ENCODE measurements at places on chromosomes 12 and 14.

DNA sequence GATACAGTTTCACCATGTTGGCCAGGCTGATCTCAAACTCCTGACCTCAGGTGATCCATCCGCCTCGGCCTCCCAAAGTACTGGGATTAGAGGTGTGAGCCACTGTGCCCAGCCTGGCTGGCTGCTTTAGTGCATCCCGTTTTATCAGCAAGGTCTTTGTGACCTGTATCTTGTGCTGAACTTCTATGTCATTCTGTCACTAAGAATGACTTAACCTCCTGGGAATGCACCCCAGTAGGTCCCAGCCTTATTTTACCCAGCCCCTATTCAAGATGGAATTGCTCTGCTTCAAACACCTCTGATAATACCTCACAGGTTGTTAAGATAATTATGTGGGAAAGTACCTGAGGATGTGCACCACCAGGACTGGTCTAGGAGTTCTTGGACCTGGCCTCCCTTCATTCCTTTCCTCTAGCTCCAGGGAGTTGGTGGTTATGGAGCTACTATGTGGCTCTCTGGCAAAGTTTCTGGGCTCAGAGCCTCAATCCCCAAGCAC is 26.1 kb upstream of the JPH4 start:
- DNase-seq = no peak

- DNase-seq = no peak
Observed at GRCh38 chr12:110531741-110532333, 29.7 kb downstream of the RAD9B start.

DNA sequence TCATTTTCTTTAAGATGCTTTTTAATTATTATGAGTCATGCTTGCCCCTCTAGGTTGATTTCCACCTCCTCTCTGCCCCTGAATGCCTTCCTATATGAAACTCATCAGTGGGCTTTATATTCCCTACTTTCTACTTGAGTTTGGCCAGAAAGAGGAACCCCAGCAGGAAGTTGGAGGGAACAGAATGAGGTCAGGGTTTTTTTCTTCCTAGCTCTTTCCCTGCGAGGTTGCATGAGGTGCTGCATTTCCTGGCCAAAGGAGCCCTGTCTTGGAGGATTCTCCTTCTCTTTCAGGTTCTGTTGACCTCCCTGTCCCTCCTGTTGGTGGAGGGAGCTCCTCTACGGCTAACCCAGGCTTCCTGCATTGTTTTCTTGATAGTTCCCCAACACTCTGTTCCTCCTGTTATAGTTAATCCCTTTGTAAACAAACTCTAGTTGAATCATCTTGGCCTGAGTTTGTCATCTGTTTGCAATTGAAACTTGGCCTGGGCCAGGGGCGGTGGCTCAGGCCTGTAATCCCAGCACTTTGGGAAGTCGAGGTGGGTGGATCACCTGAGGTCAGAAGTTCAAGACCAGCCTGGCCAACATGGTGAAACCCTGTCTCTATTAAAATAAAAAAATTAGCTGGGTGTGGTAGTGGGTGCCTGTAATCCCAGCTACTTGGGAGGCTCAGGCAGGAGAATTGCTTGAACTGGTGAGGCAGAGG is 15.3 kb upstream of the SPIC start:
- no peak for DNase-seq

GRCh38 chr12:8513256-8513655 is at the start of gene CLEC4D:
TSS of gene CLEC4D (plus strand) at chr12:8513503. CDS start at chr12:8513733, 230 bp downstream.
- DNase-seq = no peak

DNA sequence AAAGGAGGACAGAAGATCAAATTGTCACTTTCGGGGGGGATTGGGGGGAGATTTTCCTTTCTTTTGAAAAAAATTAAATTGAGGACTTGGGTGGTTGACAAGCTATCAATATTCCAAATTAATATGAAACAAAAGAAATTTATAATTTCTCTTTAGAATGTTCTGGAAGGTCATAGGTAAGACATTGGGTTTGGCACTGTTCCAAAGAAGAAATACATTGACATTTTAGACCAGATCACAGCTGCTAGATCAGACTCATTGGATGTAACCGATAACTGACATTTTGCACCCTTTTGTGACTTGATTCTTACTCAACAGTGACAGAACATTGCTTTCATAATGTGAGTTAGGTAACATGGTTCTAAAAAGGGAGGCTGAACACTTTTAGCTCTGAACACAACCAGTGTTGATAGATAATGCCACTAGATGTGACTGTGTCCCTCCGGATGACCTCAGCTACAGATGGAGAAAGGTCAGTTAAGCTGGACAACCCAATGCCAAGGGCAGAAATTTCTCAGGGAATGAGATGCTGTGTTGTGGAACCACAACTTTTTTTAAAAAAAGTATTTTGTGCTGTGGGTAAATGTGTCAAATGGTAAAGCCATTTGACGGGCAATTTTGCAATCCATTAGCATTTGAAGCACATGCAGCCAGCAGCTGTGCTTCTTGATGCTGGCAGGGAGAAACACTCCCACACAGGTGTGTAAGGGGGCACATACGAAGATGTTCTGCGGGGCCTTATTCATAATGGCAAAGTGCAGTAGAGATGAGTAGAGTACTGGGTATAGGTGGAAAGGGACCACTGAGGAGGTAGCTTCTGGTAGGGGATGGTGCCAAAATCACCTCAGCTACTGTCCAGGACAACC is 62.9 kb downstream of the RFX4 start:
- DNase-seq = no peak

- no peak for DNase-seq
Observed at GRCh38 chr14:49408187-49408933, 177.8 kb downstream of the RPS29 start.

GRCh38 chr14:104724981-104725771 is 1.1 kb downstream of the ADSS1 start:
- DNase-seq = no peak

DNA sequence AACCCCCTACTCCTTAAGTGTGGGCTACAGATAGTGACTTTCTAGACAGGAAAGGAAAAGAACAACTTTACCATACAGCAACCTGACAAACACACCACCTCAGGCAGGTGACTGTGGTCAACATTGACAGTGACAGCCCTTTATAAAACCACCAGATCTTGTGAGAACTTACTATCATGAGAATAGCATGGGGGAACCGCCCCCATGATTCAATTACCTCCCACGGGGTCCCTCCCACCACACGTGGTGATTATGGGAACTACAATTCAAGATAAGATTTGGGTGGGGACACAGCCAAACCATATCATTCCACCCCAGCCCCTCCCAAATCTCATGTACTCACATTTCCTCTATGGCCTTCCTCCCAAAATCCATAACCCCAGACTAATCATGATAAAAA is 16.3 kb downstream of the OR10P1 start:
- DNase-seq = no peak

GRCh38 chr12:6777386-6777785 is 5.1 kb downstream of the LAG3 start:
- DNase-seq = no peak

- no peak for DNase-seq
Observed at GRCh38 chr12:58007875-58008274, 66.5 kb downstream of the ATP23 start.

- DNase-seq = no peak
Observed at GRCh38 chr12:121224591-121224990, 14.7 kb downstream of the P2RX4 start.

DNA sequence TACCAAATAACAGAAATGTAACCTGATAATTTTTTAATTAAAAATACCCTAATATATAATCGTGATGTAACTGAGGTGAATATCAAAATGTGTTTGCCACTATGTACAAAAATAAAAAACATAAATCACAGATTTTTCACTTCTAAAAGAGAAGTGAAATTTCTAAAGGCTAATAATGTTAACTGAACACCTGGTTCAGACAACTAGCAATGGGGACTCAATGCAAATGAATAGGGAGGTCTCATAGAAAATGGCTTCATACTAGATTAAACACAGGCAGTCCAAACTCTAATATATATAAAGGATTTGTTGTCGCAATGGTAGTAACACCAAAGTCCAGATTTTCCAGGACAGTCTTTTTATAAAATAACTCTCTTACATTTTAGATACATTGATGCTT is 365.4 kb upstream of the ATP2B1 start:
- DNase-seq = no peak

GRCh38 chr12:18427520-18427919 is 166.2 kb downstream of the PIK3C2G start:
- no peak for DNase-seq

DNA sequence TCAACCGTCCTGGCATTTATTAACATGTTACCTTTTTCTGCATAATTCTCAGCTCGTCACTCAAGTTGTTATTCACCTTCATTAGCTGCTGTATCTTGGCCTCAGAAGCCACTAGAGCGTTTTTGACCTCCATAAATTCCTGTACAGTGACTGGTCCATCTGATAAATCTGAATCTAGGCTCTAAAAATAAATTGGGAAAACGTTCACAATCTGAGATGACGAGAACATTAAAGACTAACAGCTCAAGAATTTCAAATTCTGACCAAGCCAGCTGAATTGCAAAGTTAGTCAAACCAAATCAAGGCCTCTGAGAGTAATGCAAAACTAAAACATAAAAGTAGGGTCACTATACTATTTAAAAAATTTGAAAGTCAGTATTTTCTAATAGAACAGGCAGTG is 45.0 kb downstream of the GIT2 start:
- no peak for DNase-seq

DNA sequence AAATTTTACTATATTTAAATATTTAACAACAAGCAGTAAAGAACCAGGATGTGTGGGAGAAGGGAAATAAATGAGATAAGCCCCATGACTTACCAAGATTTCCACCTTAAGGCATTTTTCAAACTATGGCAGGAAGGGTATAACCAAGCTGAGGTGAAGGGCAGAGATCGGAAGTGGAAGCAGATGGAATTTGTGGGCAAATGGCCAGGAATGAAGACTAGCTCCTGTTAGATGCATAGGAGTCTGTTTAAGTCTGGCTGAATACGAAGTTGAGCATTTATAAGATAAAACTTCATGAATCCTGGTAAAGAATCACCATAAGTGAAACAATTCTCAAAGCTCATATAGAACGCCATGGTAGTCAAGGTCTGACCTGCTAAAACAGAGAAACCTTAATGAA is 163.5 kb downstream of the DIO2 start:
- DNase-seq = no peak

- no peak for DNase-seq
Observed at GRCh38 chr12:108693751-108694150, 37.6 kb downstream of the CORO1C start.

DNA sequence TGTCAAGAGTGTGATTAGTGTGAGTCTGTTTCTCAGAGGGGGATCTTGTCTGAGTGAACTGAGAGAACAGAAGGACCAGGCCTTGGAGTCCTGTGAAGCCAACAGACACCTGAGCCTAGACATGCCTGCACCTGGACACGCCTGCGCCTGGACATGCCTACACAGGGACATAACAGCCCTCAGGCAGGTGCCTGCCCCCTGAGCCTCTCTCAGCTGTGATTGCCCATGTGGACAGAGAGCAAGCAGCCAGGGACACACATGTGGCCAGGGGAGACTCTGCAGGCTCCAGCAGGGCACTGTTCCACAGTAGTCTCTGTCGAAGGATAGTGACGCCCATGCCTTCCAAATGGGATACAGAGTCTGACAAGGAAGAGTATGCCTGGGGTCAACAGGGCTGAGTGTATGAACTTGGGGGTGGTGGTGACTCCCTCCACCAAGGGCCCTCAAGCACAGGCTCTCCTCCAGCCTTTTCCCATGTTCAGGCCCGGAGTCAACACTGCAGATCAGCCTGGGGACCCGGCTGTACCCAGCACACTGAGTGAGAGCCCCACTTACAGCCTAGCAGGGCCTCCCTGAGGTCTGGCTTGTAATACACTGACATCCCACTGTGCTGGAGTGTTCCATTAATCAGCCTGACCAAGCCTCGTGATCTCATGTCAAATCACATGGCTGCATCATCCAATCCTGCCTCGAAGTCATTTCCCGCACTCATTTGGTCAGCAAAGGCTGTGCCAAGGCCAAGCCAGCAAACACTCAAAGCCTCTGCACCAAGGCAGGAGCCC is 173.0 kb downstream of the CALM1 start:
- DNase-seq = no peak

DNA sequence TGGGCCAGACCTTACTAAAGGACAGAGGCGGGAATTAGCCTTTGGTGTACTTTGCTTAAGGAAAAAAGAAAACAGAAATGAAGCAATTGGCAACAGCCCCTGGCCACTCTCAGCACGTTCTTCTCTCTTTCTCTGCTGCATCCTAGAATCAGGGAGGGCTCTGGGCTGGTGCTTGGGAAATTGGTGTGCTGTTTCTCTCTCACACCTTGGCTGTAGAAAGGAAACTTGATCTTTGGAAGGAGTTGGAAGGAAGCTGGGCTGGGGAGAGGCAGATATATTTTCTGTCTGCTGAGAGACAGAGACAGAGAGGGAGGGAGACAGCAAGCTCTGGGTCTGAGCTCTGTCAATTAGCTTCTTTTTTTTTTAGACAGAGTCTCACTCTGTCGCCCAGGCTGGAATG is 27.4 kb downstream of the NOS1 start:
- DNase-seq = no peak

- DNase-seq = no peak
Observed at GRCh38 chr14:61643555-61643954, 51.8 kb upstream of the HIF1A start.

DNA sequence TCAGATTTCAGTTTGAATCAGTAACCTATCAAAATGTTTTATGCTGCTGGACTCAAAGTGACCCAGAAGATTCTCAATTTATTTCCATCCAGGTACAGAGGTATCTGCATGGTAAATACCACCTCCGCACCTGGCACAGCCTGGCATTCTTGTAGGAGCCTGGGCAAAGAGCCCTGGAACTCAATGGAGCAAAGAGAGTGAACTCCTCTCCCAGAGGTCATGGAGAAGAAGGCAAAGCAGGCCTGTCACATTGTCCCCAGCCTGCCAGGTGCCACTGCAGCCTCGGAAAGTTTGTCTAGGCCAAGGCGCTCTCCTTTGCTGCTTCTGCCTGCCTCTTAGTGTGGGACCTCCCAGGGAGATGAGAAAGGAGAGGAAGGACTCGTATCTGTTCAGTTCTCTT is 319.8 kb downstream of the ZFP36L1 start:
- DNase-seq = no peak

DNA sequence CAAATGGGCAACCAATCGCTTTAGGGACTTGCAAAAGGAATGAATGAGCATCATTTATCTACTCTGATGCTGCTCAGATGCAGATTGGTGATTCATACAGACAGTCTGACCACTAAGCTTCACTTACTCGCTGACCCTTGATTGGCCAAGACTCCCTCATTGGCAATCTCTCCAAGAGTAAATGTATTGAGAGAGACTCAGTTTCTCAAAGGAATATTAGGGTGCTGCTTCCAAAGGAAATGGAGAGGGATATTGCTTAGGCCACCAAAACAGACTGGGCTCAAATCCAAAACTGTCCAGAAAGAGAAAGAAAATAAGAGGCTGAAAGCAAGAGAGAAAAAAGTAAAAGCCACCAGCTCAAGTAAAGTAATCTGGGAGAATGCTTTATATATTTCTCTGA is 785.2 kb downstream of the GALC start:
- DNase-seq = no peak
